ENCODE measurements at places on chromosomes 12 and 14.
A peak's percentile ranks its signal among the peaks of the same experiment; 100 is the strongest.

DNA sequence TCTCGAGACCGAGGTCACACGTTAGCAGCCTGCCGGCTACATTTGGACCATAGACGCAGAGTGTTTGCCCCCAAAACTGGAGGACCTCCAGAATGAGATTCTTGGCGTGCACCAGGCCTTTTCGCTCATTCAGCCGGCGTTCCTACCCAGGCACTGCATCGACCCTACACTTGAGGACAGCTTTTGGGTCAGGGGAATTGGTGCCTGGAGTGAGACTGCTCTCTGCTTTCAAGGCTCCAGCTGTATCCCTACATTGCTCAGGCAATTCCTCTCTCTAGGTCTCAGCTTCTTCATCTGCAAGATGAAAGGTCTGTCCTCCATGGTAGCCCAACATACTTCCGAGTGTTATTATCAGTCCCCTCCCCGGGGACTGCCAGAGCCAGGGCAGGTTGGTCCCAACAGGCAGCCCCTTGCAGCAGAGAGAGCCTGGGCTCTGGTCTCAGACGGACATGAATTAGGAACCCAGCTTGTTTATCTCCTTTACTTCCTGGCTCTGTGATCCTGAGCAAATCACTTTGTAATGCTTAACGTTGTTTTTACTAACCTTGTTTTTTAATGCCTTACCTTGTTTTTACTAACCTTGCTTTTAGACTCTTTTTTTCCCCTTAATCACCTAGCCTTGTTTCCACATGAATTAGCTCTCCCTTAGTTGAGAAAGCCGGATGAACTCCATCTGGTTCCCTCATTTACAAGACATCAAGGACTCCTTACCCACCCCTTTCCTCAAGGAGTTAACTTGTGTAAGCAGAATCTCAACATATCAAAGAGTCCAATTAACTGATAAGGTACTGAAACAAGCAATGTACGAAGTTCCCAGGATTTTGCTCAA is 892 bp downstream of the TCHP start:
- DNase-seq, result peak; percentile 24

- DNase-seq, result no peak
Measured at GRCh38 chr14:73953731-73954130, 3.6 kb downstream of the COQ6 start.

- peak; percentile 28 for DNase-seq
Measured at GRCh38 chr14:57182760-57183503, 85.8 kb downstream of the EXOC5 start.

GRCh38 chr14:90536092-90536491 is 139.3 kb downstream of the CALM1 start:
- no peak for DNase-seq

DNA sequence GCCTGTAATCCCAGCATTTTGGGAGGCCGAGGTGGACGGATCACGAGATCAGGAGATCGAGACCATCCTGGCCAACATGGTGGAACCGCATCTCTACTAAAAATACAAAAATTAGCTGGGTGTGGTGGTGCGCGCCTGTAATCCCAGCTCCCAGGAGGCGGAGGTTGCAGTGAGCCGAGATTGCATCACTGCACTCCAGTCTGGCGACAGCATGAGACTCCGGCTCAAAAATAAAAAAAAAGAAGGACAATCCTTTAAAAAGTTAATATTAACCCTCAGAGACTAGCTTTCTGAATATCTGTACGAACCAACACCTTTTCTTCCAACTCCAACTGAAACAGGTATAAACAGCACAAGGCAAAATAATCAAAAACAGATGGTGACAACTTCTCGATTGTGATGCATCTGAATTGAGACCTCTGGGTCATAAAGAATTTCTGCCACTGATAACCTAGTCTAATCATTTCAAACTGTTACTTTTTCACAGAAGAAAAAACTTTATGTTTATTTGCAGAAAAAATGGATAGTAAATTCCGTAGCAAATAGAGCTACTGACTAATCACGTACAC is 27.8 kb downstream of the CLIP1 start:
- DNase-seq, result no peak

GRCh38 chr14:66070542-66071319 is 415.4 kb upstream of the CCDC196 start:
- peak; percentile 38 for DNase-seq

DNA sequence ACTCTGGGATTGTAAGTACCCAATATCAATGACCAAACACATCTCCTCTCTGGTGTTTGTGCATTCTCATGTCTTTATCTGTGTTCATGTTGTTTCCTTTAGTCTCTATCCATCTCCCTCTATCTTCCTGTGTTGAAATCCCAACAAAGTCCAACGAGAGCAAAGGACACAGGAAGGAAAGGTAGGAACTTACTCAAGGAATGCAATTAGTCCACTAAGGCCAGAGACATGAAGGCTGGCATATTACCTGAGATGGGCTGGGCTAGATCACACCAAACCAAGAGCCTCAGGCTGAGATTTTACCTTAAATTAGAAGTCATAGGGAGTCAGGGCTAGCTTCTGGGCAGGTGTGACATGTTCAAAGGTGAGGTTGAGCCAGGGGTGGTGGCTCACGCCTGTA is 14.3 kb upstream of the LGALS3 start:
- DNase-seq, result no peak

DNA sequence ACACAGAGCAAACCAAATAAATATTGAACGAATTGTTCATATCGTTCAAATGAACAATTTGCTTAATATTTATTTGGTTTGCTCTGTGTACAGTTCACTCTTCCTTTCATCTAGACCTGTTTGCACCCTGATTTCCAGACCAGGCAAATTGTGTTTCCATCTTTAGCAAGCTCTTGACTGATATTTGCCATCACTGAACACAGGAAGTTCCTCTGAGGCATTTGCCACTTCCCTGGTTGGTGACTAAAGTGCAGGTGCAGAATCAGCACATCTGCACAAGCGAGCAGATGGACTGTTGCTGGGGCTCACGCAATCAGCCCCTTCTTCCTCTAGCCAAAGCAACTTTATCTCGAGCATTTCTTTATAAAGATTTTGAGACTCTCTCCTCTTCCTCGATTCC is 112.9 kb downstream of the DAAM1 start:
- peak; percentile 74 for DNase-seq

DNA sequence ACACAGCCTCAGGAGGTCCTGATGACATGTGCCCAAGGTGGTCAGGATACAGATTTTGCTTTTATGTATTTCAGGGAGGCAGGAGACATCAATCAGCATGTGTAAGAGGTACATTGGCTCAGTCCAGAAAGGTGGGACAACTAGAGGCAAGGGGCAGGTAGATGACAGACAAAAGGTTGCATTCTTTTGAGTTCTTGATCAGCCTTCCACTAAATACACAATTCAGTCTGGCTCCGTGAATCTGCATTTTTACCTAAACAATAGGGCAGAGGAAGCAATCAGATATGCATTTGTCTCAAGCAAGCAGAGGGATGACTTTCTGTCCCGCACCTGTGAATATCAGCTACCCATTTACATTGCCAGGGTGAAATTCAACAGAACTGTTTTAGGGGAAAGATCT is 178.6 kb downstream of the KSR2 start:
- no peak for DNase-seq

GRCh38 chr12:15535352-15535781 is 213.1 kb downstream of the PTPRO start:
- DNase-seq, result no peak

DNA sequence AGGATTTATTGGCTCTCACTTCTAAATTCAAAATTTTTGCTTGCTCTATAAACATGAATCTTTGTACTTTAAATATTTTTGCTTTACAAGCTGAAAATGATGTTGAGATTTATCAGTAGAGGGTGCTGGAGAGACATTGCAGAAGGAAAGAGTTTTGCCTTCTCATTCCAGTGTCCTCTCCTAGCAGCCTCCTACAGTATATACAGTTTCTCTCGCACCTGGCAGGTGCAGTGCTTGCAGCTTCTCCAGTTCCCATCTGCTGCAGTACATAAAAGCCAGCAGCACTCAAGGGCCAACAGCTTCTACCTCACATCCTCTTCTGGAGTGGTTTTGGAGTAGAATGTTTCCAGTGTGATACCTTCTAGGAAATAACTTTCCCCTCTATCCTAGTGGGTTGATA is 601.8 kb upstream of the ATXN7L3B start:
- no peak for DNase-seq

DNA sequence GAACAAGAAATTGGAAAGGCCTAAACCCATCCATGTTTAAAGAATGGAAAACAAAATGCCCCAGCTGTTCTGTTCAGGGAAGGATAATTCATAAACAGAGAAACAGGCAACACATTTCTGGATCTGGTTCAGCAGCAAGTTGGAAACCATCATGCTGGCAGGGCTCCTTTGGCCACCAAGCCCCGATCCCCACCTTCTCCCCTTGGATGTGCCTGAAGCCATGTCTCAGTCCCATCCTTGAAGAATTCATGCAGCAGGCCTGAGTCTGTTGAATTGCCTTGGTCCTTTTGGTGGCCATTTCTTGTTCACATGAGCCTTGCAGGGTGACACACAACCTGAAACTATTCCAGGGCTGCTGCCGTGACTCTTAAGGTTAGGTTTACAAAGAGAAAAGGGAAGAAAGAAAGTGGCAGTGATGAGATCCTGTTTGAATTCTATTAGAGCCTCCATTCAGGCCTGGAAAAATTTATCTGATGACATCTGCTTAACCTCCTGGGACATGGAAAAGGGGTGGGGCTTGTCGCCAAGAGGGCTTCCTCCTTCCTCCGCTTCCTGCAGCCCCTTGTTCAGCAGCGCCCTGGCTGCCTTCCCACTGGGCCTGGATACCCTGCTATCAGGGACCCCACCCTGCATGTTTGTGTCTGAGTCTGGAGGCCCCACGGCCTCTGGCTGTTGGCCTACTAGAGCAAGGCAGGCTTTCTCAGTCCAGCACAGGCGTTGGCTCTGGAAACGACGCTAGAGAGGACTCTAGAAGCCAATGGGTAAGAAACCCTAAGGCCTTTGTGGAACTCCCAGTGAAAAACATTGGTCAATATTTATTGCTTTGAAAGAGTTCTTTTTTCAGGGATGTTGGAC is 341.9 kb downstream of the C12orf75 start:
- no peak for DNase-seq
